ENCODE measurements at places on chromosomes 3 and 15. TPM values are rescaled to one million over a fixed set of nuclear protein-coding genes. Genes with fewer than 3 reads are reported as not detected.

The CP gene
- not detected for total RNA-seq

The PIGBOS1 gene
- total RNA-seq: 14.9 TPM

DNA sequence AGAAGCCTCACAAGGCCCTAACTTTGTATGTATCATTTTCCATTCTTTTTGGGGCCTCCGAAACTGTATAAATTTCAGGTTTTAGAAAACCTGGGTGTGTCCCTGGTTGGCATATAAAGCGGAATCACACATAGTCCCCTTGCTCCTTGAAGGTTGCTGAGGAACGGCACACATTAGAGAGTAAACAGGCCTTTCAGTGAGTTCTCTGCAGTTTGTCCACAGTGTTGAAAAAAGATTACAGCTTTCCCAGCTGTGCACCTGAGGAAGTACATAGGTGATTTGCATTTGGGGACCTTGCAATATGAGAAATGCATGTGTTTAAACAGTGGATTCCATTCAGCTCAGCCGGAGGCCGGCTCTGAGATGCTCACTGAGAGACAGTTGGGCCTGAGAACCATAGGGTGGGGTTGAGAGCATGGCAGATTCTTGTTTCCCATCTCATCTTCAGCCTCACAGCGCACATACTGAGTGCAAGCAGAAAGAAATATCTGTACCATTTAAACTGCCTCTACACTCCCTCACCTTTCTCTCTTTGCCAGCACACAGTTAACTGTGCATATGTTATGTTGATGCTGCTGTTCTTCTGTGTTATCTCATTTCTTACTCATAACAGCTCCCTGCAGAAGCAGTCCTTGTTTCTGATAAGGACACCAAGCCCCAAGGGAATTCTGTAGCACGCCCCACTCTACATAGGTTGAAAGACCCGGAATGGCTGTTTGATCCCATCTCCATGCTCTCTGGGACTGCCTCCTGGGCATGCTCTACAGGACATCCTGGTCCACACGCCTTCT lies 60.4 kb downstream of the BOC start:
- H3K36me3 ChIP-seq: no peaks in the 10 kb centered on the region
- H3K4me1 ChIP-seq: peaks cover 3% of the 10 kb centered on the region
- no peak for DNase-seq

- DNase-seq: no peak
- no peaks in the 10 kb centered on the region for H3K4me1 ChIP-seq
- H3K4me3 ChIP-seq: no peak overlapping the region
- H3K27me3 ChIP-seq: no peaks in the 10 kb centered on the region
Measured at GRCh38 chr15:45499426-45499825, 23.1 kb downstream of the SLC30A4 start.

- H3K4me1 ChIP-seq: peaks cover 40% of the 10 kb centered on the region
- peaks cover 21% of the 10 kb centered on the region for H3K36me3 ChIP-seq
- H3K27ac ChIP-seq: no peak overlapping the region
- no peak overlapping the region for H3K4me3 ChIP-seq
- DNase-seq: no peak
- H3K27me3 ChIP-seq: no peaks in the 10 kb centered on the region
Measured at GRCh38 chr3:9897408-9898372, 5.0 kb upstream of the IL17RE start.
